Activated CD4-positive, alpha-beta T cell treated with anti-CD3 and anti-CD28 coated beads for 1 hour (primary cell): ENCODE measurements at places on chromosomes 6 and 20.

DNA sequence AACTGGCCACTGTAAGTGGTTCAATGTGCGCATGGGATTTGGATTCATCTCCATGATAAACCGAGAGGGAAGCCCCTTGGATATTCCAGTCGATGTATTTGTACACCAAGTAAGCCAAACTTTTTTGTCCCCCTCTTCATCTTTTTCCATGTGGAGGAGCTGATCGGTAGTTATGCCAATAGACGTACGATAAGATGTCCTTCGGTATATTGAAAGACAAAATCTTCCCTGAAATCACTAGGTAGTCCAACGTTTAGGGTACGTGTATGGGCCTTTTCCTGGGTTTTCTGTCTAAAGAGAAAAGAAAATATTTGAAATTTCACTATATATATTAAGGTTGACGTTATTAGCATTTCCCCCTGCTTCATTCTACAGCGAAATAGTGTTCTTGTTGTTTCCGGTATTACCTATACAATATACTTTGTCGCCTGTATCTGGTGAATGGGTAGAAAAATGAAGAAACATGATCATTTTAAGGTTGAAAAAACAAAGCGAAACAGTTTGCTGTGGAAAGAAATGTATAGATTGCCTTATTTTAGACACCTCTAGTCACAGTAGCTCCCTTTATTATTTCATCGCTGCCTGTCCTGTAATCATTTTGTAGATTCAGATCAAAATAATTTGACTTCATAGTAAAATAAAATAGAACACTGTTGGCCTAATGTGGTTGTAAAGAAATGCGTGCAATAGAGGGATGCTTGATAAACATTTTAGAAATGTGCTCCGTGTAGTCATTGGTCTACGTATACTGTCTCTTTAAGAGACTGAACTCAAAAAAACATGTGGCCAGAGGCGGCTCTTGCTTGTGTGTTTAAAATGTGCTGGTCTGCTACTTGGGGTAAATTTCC lies 1.5 kb downstream of the LIN28B start:
- DNase-seq = no peak

DNA sequence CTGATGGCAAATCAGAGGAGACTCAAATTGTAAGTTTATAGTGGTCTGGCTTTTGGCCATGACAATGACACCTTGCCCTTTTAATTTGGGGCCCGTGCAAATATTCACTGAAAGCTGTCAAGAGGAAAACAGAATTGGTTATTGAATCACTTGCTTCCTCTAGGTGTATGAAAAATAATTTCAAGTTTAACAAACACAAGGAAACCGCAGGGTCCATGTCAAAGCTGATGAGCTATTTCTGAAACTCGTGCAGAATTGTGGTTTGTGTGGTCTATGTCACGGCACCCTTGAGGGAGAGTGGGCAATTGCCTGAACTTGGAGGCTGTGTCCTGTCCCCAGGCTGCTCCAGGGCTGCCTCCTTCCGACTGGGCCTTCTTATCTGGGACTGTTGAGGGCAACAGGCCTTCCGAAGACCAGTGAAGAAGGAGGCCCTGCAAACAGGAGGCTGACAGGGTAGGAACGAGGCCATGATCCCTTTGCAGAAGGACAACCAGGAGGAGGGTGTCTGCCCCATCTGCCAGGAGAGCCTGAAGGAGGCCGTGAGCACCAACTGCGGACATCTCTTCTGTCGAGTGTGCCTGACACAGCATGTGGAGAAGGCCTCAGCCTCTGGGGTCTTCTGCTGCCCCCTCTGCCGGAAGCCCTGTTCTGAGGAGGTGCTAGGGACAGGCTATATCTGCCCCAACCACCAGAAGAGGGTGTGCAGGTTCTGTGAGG lies 788 bp downstream of the TRIM40 start:
- DNase-seq = no peak

DNA sequence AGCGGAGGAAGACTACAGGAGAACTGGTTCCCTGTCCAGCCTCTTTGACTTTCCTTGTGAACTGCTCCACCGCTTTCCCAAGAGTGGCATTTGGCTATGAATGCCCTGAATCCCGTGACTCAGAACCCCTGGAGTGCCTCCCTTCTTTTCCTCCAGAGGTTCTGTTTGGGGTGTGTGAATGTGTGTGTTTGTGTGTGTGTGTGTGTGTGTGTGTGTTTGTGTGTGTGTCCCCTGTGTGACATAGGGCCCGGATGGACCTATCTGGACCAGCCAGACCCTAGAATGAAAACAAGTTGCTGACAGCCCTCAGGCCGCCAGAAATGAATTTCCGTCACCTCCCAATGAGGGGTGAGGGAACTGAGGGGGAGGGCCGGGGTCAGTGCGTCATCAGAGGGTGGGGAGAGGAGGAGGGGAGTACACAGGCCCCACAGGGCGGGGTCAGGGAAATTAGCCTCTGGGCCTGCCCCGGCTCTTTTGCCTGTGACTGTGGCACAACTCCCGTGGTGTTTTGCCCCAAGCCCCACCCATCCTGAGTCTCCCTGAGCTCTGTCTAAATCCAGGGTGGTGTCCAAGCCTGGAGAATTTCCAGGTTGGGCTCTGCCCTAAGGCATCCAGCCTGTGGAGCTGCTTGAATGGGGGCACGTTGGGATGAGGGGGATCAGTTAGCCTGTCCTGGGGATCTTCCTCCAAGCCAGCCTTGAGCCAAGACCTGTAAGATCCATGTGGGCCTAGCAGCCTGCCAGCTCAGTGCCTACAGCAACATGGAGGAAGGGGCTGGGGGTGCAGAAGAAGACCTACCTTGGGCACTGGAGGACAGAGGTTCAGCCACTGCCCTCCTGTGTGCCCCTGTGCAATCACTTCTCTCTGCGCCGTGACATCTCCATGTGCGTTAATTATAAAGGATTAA lies 15.2 kb upstream of the MRPS18A start:
- no peak for DNase-seq

GRCh38 chr6:1099264-1099663 lies 212.6 kb upstream of the FOXQ1 start:
- no peak for DNase-seq

- DNase-seq = no peak
Measured at GRCh38 chr20:634148-634925, 18.7 kb downstream of the SRXN1 start.

DNA sequence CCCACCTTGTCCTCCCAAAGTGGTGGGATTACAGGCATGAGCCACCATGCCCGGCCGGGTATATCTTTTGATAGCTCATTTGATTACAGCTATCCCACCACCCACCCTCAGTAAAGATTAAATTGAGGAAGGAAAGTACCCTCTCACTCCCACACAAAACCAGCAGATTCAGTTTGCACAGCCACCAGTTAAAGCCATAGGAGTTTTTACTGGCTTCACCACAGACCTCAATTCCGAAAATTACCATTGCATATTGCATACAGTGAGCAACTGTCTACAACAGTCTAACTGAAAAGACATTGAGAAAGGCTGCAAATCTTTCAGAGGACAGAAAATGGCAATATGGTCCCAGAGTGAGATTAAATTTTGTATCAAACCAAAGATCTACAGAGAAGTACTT lies 34.9 kb downstream of the ESF1 start:
- no peak for DNase-seq
